RPMI8226 (cell line): ENCODE measurements at places on chromosomes 11 and 22.
A peak's percentile ranks its signal among the peaks of the same experiment; 100 is the strongest.

- no peak for DNase-seq
Observed at GRCh38 chr22:23859201-23859600, 1.5 kb downstream of the SLC2A11 start.

- no peak for DNase-seq
Observed at GRCh38 chr11:14323118-14323676, 35.8 kb downstream of the RRAS2 start.

DNA sequence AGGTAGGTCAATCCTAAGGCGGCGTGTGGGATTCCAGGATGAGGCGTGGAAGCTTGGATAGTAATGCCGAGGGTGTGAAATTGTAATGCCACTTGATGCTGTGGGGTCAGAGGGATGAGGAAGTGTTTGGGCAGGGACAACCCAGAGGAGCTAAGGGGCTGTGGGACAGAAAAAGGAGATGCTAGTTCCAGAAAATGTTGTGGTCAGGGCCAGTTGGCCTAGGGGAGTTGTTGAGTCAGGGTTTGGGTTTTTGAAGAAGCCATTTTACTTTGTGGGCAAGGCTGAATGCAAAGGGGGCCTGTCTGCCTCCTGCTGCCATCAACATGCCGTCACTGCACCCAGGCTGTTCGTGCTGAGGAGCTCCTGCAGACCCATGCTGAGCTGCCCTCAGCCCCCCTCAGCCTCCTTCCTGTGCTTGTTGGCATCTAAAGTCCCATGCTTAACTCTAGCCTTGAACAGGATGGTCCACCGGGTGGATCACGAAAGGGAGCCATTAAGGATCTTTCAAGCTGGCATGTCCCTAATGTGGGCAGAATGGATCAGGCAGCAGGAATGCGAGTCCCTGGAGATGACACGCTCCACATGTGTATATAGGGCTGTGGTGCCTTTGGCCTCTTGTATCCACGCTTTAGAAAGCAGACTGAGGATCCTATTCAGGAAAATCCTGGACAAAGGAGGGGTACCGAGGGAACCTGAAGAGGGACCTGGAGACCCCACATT, 2.1 kb downstream of the C11orf16 start:
- DNase-seq = no peak

GRCh38 chr11:8318536-8318935, 54.9 kb upstream of the LMO1 start:
- peak; percentile 13 for DNase-seq

- no peak for DNase-seq
Observed at GRCh38 chr22:30947173-30947815, 21.3 kb downstream of the MORC2 start.

DNA sequence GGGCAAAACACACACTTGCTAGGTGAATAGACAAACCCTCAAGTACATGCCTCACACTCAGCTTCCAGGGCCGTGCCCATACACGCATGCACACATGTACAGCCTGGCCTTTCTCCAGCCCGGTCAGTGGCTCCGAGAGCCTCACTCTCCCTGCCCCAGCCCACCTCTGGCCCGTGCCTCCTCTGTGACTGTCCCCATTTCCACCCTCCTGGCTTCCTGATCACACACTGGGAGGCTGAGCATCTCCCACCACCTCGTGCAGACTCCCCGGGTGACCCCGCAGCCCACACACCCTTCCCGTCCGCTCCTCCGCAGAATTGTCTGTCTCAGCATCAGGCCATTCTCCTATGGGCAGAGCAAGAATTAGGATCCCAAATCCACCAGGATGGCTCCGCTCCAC, 634.1 kb downstream of the TBC1D22A start:
- DNase-seq = no peak

GRCh38 chr11:63826471-63827190, 12.3 kb upstream of the MARK2 start:
- no peak for DNase-seq

DNA sequence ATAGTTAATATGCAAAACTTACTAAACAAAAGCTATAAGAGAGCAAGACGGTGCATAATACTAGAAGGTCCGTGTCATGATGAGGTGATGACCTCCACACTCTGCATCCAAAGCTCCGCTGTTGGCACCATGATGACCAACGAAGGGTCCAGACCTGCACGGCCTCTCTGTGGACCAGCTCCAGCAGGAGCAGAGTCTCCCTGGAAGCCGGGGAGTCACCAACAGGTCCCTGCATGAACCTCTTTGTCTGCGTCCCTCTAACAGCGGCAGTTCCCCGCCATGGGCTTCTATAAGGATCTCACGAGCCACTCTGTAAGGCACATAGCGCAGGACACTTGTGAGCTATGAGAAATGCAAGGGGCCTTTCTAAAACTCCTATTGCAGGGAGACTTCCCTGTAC, 517.3 kb downstream of the BRD1 start:
- no peak for DNase-seq

DNA sequence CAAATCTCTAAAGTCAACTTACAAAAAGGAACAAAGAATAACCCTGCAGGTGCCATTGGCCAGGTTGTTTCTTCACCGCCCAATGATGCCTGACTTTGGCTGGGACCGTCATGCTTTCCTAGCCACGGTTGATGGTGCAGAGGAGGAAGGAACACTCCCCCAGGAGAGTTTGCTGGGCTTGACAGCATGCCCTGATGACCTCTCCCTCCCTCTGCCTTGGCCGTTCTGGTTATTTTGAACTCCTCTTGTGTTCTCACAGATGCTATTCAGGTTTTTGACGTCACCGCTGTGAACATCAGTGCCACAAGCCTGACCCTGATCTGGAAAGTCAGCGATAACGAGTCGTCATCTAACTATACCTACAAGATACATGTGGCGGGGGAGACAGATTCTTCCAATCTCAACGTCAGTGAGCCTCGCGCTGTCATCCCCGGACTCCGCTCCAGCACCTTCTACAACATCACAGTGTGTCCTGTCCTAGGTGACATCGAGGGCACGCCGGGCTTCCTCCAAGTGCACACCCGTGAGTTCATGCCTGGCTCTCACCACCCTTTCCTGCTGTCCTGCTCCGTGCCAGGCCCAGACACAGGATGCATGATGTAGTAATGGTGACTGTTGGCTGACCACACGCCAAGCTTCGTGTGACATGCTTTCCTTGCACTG, 89.0 kb upstream of the OR4B1 start:
- no peak for DNase-seq

- DNase-seq = no peak
Observed at GRCh38 chr11:126506789-126507188, 151.3 kb downstream of the ST3GAL4 start.

GRCh38 chr11:115869780-115870431, 365.7 kb upstream of the CADM1 start:
- DNase-seq = peak; percentile 65

- no peak for DNase-seq
Observed at GRCh38 chr11:12925520-12925919, 83.6 kb upstream of the RASSF10 start.

- no peak for DNase-seq
Observed at GRCh38 chr11:255176-255575, 18.4 kb downstream of the PSMD13 start.

GRCh38 chr22:47147572-47147971, 385.1 kb downstream of the TBC1D22A start:
- DNase-seq = no peak

- DNase-seq = no peak
Observed at GRCh38 chr22:21780259-21780658, 44.7 kb upstream of the YPEL1 start.

DNA sequence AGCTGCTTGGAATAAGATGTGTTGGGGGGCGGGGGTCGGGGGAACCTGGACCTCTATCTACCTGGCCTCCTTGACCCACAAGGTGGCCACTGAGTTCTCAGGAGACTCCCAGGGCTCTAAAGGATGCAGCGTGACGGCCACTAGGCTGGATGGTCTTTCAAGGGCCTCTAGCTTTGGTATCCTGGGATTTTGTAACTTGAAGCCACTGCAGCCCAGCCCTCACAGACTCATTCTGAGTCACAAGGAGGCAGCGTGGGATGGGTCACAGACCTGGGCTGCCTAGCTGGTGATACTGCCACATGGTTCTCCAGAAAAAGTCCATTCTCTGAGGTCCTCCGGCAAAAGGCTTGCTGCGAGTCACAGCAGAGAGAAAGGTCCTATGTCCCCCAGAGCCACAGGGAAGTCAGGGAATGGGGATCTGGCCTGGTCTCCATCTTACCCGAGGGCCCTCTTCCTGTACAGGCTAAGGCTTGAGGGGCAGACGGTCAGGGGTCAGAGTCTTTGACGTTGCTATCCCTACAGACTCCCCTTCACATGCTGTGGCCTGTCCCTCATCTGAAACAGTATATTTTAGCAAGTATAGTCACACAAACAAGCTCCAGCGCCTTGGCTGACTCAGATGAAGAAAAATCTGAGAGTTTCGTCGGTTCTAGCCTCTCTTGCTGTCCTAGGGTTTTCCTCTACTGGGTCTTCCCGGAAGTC, 52.4 kb downstream of the KCNC1 start:
- DNase-seq = no peak

GRCh38 chr11:125235071-125235471, 70.5 kb downstream of the PKNOX2 start:
- no peak for DNase-seq
